PC-3 (cell line): ENCODE measurements at places on chromosomes 3 and 15. TPM values are rescaled to one million over a fixed set of nuclear protein-coding genes. Genes with fewer than 3 reads are reported as not detected.

The ZPLD1 gene
- total RNA-seq, result 0.15 TPM in 1 of 2 replicates, not detected in the other

The SATB1 gene
- total RNA-seq, result 15.6 and 28.6 TPM in 2 replicates

- no peak overlapping the region for H3K4me3 ChIP-seq
- DNase-seq, result no peak
- no peak overlapping the region for H3K27ac ChIP-seq
Measured at GRCh38 chr3:160184655-160185054, 40.6 kb upstream of the C3orf80 start.

DNA sequence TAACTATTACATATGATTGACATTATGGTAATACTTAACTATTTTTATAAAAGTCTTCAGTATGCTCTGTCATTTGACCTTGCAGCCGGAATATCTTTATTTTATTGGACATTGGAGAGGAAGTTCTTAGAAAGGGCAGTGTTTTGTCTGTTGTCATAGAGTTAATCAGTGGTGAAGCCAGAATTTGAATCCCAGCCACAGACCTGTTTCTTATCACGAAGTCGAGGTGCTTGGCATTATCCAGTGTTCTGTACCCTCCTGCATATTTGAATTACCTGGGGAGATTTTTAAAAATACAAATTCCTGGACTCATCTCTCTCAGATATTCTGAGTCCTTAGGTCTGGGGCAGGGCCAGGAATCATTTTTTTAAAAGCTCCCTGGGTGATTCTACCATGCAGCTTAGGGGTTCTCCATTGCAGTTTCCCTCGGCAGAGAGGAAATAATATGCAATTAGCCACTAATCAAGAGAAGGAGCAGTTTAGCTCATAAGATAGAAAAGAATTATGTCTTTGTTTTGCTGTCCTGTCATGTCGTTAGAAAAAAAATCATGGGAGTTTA, 195.6 kb upstream of the CFAP20DC start:
- peak overlapping the region; percentile 95 for H3K27ac ChIP-seq
- no peaks in the 10 kb centered on the region for H3K27me3 ChIP-seq
- DNase-seq, result peak; percentile 55
- H3K4me3 ChIP-seq, result peak overlapping the region; percentile 24
- peaks cover 63% of the 10 kb centered on the region for H3K4me1 ChIP-seq
- no peaks in the 10 kb centered on the region for H3K36me3 ChIP-seq

The CA12 gene
- 19.8 and 25.3 TPM in 2 replicates for total RNA-seq

GRCh38 chr3:128327606-128328031, 139.1 kb downstream of the DNAJB8 start:
- no peak overlapping the region for H3K4me3 ChIP-seq
- no peak for DNase-seq
- no peaks in the 10 kb centered on the region for H3K27me3 ChIP-seq
- H3K4me1 ChIP-seq, result peaks cover 8% of the 10 kb centered on the region; the same call in 1 of the 2 replicates
- H3K36me3 ChIP-seq, result no peaks in the 10 kb centered on the region

DNA sequence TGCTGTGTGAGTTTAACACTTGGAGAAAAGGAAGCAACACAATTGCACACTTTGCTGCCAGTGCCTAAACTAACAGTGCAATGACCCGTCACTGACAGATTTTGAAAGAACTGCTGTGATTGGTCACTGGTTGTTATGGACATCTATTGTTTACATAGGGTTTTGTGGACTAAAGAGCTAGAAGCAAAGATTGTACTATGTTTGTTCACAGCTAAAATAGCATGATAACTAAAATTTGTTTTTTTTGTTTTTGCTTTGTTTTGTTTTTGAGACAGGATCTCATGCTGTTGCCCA, 112.4 kb upstream of the GOLGA8J start:
- peak; percentile 63 for DNase-seq
- H3K4me3 ChIP-seq, result no peak overlapping the region
- no peak overlapping the region for H3K27ac ChIP-seq
- H3K36me3 ChIP-seq, result no peaks in the 10 kb centered on the region
- H3K4me1 ChIP-seq, result peaks cover 8% of the 10 kb centered on the region; the same call in 1 of the 2 replicates

DNA sequence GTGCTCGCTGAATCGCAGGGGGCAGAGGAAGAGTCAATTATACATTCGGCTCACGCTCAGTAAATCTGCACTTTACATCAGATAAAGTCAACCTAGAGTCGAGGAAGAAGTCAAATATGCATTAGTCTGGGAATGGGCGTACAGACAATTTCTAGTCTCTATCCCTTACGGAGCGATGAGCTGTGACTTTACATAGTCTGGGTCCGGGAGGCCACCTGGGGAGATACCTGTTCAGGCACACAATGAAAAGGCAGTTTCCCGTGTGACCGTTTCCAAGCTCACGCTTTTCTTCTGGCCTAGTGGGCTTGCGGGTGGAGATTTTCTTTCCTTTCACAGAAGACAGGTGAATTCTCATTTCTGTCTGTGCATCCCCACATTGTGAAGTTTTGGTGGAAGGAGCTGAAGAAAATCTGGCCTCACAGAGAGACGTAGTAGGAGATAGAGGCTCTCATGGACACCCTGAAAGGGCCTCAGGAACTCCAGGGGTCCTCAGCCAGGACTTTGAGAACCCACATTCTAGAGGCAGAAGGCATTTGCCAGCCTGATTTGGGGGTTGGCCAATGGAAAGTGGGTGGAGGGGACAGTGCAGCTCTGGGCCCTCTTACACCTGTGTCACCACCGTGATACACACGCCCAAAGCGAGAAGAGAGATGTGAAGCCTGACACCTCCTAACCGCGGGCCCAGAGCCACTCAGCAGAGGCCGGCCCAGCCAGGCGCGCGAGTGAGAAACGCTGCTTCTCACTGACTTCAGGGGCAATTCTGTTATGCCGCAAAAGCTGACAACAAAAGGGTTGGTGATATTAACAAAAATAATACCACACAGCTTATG, 10.7 kb upstream of the OCA2 start:
- no peaks in the 10 kb centered on the region for H3K4me1 ChIP-seq
- H3K27ac ChIP-seq, result no peak overlapping the region
- peaks cover 9% of the 10 kb centered on the region; the same call in 1 of the 2 replicates for H3K36me3 ChIP-seq
- no peak for DNase-seq
- no peak overlapping the region for H3K4me3 ChIP-seq

The P2RY1 gene
- 0.29 and 0.81 TPM in 2 replicates for total RNA-seq

The APBA2 gene
- total RNA-seq, result 61.7 and 69.7 TPM in 2 replicates

- H3K27me3 ChIP-seq, result no peaks in the 10 kb centered on the region; the same call in 1 of the 2 replicates
- no peaks in the 10 kb centered on the region for H3K4me1 ChIP-seq
- no peaks in the 10 kb centered on the region for H3K36me3 ChIP-seq
Measured at GRCh38 chr3:137165117-137165806, 207.5 kb downstream of the IL20RB start.

GRCh38 chr15:41655716-41656115, 4.5 kb upstream of the MGA start:
- DNase-seq, result peak; percentile 65
- peaks cover 16% of the 10 kb centered on the region for H3K4me1 ChIP-seq
- no peaks in the 10 kb centered on the region for H3K27me3 ChIP-seq
- no peaks in the 10 kb centered on the region for H3K36me3 ChIP-seq
- no peak overlapping the region for H3K4me3 ChIP-seq
- no peak overlapping the region for H3K27ac ChIP-seq

GRCh38 chr3:17194116-17194515, 309.4 kb downstream of the PLCL2 start:
- DNase-seq, result no peak
- H3K27me3 ChIP-seq, result no peaks in the 10 kb centered on the region
- no peaks in the 10 kb centered on the region for H3K36me3 ChIP-seq
- no peak overlapping the region for H3K27ac ChIP-seq
- H3K4me1 ChIP-seq, result no peaks in the 10 kb centered on the region
- H3K4me3 ChIP-seq, result no peak overlapping the region

The CCDC39 gene
- 0.04 TPM in 1 of 2 replicates, not detected in the other for total RNA-seq

The ANKUB1 gene
- total RNA-seq, result not detected in 2 replicates

GRCh38 chr3:19146685-19147650, 1.3 kb upstream of the KCNH8 start:
- H3K4me3 ChIP-seq, result peak overlapping the region; percentile 83
- H3K4me1 ChIP-seq, result peaks cover 11% of the 10 kb centered on the region; the same call in 1 of the 2 replicates
- DNase-seq, result peak; percentile 65

- H3K36me3 ChIP-seq, result no peaks in the 10 kb centered on the region
- no peak overlapping the region for H3K27ac ChIP-seq
- H3K4me1 ChIP-seq, result no peaks in the 10 kb centered on the region
- peaks cover 51% of the 10 kb centered on the region for H3K27me3 ChIP-seq
- no peak for DNase-seq
Measured at GRCh38 chr15:96888764-96889163, 558.3 kb downstream of the NR2F2 start.

- H3K27ac ChIP-seq, result no peak overlapping the region
- no peaks in the 10 kb centered on the region for H3K36me3 ChIP-seq
- no peaks in the 10 kb centered on the region for H3K4me1 ChIP-seq
- H3K27me3 ChIP-seq, result no peaks in the 10 kb centered on the region
- H3K4me3 ChIP-seq, result no peak overlapping the region
- no peak for DNase-seq
Measured at GRCh38 chr3:53030619-53031449, 15.0 kb downstream of the SFMBT1 start.

- DNase-seq, result peak; percentile 89
- peak overlapping the region; percentile 66 for H3K27ac ChIP-seq
- H3K4me1 ChIP-seq, result peaks cover 32% of the 10 kb centered on the region
- H3K36me3 ChIP-seq, result no peaks in the 10 kb centered on the region
- no peaks in the 10 kb centered on the region for H3K27me3 ChIP-seq
- H3K4me3 ChIP-seq, result no peak overlapping the region
Measured at GRCh38 chr3:20108869-20109268, 68.6 kb downstream of the KAT2B start.

The SOX14 gene
- total RNA-seq, result not detected in 2 replicates

The TIPARP gene
- 84.7 and 85.5 TPM in 2 replicates for total RNA-seq

The STAB1 gene
- 0.33 TPM in 1 of 2 replicates, not detected in the other for total RNA-seq

The NR2F2 gene
- 19.0 and 19.6 TPM in 2 replicates for total RNA-seq

The PPP1R14D gene
- 0.33 TPM in 1 of 2 replicates, not detected in the other for total RNA-seq

DNA sequence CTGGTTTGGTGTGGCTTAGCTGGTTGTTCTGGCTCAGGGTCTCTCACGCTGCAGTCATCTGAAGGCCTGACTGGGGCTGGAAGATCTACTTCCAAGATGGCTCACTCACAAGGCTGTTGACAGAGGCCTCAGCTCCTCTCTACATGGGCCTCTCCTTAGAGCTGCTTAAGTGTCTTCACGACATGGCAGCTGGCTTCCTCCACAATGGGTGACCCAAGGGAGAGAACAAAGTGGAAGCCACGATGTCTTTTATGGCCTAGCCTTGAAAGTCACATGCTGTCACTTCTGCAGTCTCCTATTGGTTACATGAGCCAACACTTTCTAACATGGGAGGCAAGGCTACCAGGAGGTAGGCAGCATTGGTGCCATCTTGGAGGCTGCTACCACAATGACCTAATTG, 13.4 kb upstream of the PDE8A start:
- peaks cover 2% of the 10 kb centered on the region for H3K4me1 ChIP-seq
- H3K27ac ChIP-seq, result no peak overlapping the region
- no peak overlapping the region for H3K4me3 ChIP-seq
- no peaks in the 10 kb centered on the region for H3K27me3 ChIP-seq
- DNase-seq, result no peak
- H3K36me3 ChIP-seq, result no peaks in the 10 kb centered on the region; the same call in 1 of the 2 replicates

DNA sequence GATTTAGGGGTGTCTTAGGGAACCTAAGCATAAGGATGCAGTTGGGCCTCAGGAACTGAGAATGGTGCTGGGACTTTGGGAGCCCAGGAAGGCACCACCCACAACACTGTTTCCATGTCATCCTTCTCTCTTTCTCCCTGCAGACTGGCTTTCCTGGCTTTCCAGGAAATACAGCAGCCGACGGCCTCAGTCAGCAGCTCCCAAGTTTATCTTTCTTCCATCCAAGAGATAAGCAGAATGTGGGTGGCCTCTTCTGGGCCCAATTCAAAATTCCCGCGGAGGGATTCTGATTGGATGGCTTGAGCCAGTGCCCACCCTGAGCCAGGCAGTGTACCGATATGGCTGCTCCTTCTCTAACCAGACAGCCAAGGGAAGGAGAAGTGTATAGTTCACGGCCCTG, 4.5 kb upstream of the CLN6 start:
- no peak overlapping the region for H3K27ac ChIP-seq
- H3K36me3 ChIP-seq, result no peaks in the 10 kb centered on the region
- DNase-seq, result no peak
- no peak overlapping the region for H3K4me3 ChIP-seq
- H3K27me3 ChIP-seq, result no peaks in the 10 kb centered on the region

The FAM43A gene
- 59.8 and 73.8 TPM in 2 replicates for total RNA-seq

DNA sequence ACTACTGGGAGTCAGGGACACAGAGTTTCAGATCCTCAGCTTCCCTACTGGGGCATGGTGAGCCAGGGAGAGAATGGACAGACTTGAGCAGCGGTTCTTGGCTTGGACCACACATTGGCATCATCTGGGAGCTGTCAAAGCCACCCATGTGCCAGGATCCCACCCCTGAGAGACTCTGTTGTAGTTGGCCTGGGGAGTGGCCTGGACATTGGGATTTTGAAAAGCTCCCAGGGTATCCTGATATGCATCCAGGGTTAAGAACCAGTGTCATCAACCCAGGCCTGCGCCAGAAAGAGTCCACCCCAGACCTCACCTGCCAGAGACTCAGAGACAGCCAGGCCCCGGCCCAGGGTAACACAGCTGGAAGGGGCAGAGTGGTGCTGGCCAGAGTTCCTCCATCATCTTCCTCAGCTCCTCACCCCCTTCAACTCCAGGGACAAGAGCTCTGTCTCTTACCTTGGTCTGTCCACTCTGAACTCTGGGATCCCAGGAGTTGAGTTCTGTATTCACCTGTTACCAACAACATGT, 33.0 kb upstream of the CHRNB4 start:
- H3K27me3 ChIP-seq, result no peaks in the 10 kb centered on the region
- H3K36me3 ChIP-seq, result no peaks in the 10 kb centered on the region
- DNase-seq, result no peak
- H3K4me1 ChIP-seq, result no peaks in the 10 kb centered on the region
- no peak overlapping the region for H3K4me3 ChIP-seq
- H3K27ac ChIP-seq, result no peak overlapping the region

The ESYT3 gene
- total RNA-seq, result 1.6 TPM in 2 replicates

DNA sequence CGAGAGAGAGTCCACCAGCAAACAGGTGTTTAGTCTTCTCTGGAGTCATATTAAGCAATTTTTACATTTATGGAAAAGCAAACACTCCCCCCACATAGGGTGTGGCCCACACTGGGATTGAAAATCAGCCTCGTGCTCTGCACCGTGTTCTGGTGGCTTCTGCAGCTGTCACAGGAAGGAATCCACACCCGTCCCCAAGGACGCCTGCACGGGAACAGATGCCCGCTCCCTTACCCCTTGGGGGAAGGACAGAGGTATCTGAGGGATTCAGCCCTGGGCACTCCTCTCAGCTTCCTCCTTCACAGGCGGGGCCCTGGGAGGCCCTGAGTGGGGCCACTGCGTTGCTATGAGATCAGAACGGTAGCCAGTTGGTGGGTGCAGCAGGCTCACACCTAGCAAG, 27.8 kb downstream of the LIPC start:
- peak; percentile 40 for DNase-seq
- no peak overlapping the region for H3K4me3 ChIP-seq

- H3K4me1 ChIP-seq, result no peaks in the 10 kb centered on the region
- H3K4me3 ChIP-seq, result no peak overlapping the region
- no peaks in the 10 kb centered on the region for H3K36me3 ChIP-seq
- peaks cover 16% of the 10 kb centered on the region for H3K27me3 ChIP-seq
- no peak overlapping the region for H3K27ac ChIP-seq
Measured at GRCh38 chr3:54434756-54435155, 312.4 kb downstream of the CACNA2D3 start.
